ENCODE measurements at places on chromosomes 1 and 21. TPM values are rescaled to one million over a fixed set of nuclear protein-coding genes. Genes with fewer than 3 reads are reported as not detected.

Gene KCTD3
- 33.6 TPM for total RNA-seq

Gene RSPH1
- 7.5 TPM for total RNA-seq

- H3K4me3 ChIP-seq = no peak overlapping the region
- DNase-seq = no peak
- H3K36me3 ChIP-seq = no peaks in the 10 kb centered on the region
- no peaks in the 10 kb centered on the region for H3K27me3 ChIP-seq
- H3K4me1 ChIP-seq = no peaks in the 10 kb centered on the region
Measured at GRCh38 chr1:51215169-51215568, 20.9 kb upstream of the RNF11 start.

Gene RNF186
- total RNA-seq = 43.0 TPM

Gene NTRK1
- total RNA-seq = 0.56 TPM

DNA sequence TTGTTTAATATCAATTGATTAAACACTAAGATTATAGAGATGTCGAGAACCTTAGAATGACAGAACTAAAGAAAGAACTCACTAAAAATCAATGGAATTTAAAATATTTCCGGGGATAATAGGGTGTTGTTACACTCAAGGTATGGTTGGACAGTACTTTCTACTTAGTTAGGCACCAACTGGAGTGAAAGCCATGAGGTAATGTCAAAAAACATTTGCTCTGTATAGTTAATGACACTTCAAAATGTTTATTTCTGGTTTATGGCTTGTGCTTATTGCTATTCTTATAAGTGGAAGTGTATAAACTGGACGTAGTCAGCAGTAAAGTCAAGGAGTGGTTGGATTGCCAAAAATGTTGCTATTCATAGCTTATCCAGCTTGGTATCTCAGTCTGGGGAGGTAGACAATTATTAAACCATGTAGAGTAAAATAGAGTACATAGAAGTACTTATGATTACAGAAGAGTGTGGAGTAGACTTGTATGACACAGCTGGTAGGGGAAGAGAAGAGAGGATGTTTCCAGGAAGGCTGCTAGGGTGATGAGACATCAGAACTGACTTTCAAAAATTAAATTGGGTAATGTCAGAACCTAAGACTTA, 56.5 kb upstream of the BMP8A start:
- H3K4me1 ChIP-seq = no peaks in the 10 kb centered on the region
- no peak overlapping the region for H3K4me3 ChIP-seq
